Daoy (cell line): ENCODE measurements at places on chromosomes 2 and 18. TPM values are rescaled to one million over a fixed set of nuclear protein-coding genes. Genes with fewer than 3 reads are reported as not detected.
A peak's percentile ranks its signal among the peaks of the same experiment; 100 is the strongest.

DNA sequence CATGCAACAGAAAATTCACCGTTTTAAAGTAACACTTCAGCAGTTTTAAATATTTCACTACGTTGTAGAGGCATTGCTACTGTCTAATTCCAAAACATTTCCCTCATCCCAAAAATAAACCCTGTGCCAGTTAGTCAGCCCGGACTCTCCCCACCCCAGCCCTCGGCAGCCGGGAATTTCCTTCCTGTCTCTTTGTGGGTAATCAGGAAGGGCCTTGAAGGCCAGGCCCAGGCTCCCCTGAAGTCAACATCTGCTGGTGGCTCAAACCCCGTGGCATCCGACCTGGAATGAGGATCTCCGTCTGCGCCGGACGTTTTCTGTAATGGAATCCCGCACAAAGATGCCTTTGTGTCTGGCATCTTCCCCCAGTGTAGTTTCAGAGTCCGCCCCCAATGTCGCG, 219.6 kb downstream of the SNTG2 start:
- peak; percentile 53 for DNase-seq

DNA sequence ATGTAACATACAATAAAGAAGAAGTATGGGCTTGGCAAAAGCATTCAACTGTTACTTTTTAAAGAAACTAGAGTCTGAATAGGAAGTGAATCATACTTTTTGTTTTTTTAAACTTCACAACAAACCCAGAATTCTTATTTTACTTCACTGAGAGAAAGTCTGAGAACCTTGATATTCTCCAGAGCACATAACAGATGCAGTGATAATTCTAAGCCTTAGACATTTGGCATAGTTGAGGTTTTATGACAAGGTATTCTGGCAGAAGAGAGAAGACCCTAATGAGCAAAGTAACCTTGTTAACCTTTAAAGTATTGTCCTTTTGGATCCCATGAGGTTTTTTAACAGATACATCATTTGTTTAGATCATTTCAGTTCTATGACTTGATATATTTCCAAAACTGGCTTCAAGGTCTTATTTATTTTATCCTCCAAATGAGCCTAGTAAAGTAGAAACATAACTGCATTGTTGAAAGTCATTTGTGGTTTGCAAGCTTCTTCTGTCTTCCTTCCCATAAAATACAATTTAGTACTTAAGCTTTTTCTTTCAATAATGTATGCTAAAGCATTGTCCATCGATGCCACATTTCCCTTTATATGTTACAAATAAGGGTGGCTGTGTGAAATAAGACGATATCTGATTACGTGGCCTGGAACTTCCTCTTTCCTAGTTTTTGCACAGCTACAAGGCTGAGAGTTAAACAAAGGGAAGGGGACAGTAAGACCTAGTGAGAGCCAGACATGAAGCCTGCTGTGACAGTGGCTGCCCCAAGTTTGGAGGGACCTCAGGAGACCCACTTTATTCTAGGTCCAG, 86.1 kb upstream of the ITPRID2 start:
- no peak for DNase-seq

GRCh38 chr2:3280683-3281520, 96.7 kb downstream of the EIPR1 start:
- no peak for DNase-seq

DNA sequence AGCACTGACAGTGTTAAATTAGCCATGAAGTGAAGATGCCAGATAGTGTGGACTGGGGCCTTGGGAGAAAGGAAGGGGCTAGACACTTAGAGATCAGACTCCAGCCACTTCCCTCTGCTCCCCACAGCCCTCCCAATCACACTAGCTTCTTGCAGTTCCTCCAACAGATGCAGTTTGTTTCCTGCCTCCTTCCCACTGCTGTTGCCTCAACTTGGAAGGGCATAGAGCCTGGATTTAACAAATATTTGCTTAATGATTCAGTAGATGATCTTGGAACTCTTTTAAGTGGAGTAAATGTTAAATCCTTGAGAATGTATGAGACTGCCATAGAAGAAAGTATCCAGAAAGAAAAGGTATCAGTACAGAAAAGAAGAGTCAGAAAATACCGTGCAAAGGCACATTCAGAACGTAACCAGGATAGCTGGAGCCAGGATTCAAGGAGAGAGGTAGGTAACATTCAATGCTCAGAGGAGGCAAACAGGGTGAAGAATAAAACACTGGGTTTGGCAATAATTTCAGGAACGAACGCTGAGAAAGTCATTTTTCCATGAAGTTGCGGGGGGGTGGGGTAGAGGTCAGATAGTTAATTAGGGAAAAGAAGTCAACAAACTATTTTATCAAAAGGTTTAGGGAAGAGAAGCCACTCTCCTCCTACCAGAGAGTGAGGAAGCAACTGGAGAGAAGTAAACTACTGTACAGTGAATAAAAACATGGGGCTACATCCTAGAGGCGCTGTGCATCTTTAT, 1.3 kb upstream of the BZW1 start:
- peak; percentile 60 for DNase-seq

DNA sequence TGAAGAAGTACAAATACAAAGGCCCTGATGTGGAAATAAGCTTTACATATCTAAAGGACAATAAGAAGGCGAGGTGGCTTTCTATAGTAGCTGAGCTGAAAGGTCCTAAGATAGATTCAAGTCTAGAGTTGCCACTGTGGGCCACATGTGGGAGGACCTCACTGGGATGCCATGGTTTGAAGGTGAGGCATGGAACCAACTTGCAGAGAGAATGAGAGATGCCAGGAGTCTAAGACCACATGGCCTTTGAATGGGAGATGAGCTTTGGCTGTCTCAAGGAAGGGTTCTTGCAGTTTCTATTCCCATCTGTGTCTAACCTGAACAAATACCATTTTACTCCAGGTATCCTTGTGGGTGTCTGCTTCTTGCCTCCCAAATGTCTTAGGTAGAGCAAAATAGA, 53.6 kb downstream of the HNMT start:
- no peak for DNase-seq

GRCh38 chr18:9712611-9713010, 4.5 kb downstream of the RAB31 start:
- DNase-seq: no peak

FBXO41 gene
- 0.98 and 1.3 TPM in 2 replicates for total RNA-seq

EMILIN2 gene
- 0.40 TPM in 1 of 2 replicates, not detected in the other for total RNA-seq
